ENCODE measurements at places on chromosomes 11 and 22.

- DNase-seq: no peak
Measured at GRCh38 chr22:45291931-45292290, 7.2 kb downstream of the UPK3A start.

DNA sequence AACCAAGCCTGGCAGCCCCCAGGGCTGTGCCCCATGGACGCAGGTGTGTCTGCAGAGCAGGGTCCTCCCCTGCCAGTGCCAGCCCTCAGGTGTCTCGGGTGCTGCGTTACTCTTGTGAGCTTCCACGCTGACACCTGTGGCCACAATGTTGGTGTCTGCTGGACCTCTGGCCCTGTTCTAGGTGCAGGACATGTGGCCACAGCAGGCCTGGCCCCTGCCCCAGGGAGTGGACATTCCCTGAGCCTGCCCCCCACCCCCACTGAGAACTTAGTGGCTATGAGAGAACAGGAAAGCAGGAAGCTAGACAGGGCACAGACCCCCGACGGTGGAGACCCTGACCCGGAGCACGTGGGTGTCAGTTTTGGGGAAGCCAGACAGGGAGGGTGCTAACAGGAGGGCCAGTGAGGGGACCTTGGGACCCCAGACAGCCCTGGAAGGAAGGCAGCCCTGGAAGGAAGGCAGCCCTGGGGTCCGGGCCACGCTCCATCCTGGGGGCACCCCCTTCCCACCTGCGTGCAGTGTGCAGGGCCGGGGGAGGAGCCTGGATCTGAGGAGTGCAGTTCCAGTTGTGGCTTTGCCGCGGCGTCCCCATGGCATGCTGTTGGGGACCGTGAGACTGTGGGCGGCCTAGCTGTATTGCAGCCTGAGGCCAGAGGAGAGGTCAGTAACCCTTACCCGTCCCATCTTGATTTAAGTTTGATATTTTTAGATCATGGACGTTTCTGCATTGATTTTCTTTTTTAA lies 43.9 kb upstream of the PPARA start:
- no peak for DNase-seq

GRCh38 chr22:17268501-17269223 lies 49.4 kb upstream of the ADA2 start:
- DNase-seq: no peak

- no peak for DNase-seq
Measured at GRCh38 chr22:30435674-30436126, 10.1 kb downstream of the MTFP1 start.

- no peak for DNase-seq
Measured at GRCh38 chr11:6598555-6598954, 4.9 kb downstream of the RRP8 start.

DNA sequence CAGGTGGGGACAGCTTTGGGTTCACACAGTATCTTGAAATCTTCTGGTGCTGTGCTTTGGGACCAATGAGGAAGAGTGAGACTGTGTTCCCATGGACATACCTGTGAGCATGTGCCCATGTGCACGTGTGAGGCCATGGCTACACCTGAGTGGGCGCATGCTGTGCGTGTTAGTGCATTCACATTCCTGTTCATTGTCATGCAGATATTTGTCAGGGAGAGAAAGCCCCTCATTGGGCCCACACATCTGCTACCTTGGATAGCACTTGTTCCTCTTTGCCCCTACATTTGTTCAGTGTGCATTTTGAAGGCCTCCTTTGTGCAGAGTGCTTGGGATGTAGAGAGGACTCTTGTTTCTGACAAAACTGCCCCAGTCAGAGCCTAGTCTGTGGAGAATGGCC lies 154.3 kb upstream of the E2F8 start:
- no peak for DNase-seq

DNA sequence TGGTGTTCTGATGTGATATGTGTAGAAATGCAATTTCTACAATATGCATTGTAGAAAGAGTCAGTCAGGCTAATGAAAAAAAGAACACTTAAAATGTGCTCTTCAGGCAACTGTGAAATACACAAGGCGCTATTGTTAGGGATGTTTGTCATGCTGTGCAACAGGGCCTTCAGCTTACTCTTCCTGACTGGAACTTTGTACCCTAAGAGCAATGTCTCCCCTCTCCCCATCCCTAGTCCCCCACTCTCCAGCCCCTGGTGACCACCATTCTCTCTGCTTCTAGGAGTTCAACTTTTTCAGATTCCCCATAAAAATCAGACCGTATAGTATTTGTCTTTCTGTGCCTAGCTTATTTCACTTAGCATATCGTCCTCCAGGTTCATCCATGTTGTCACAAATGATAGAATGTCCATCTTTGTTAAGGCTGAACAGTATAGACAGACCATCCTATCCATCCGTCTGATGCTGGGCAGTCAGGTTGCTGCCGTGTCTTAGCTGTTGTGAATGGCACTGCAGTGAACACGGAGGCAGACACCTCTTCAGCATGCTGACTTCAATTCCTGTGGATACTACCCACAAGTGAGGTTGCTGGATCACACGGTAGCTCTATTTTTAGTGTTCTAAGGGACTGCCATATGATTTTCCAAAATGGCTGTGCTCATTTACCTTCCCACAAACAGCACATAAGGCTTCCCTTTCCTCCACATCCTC lies 10.7 kb downstream of the NDUFV1 start:
- DNase-seq: no peak

- no peak for DNase-seq
Measured at GRCh38 chr22:45599836-45600577, 71.6 kb upstream of the ATXN10 start.

GRCh38 chr11:84740050-84740449 lies 887.1 kb downstream of the DLG2 start:
- no peak for DNase-seq

DNA sequence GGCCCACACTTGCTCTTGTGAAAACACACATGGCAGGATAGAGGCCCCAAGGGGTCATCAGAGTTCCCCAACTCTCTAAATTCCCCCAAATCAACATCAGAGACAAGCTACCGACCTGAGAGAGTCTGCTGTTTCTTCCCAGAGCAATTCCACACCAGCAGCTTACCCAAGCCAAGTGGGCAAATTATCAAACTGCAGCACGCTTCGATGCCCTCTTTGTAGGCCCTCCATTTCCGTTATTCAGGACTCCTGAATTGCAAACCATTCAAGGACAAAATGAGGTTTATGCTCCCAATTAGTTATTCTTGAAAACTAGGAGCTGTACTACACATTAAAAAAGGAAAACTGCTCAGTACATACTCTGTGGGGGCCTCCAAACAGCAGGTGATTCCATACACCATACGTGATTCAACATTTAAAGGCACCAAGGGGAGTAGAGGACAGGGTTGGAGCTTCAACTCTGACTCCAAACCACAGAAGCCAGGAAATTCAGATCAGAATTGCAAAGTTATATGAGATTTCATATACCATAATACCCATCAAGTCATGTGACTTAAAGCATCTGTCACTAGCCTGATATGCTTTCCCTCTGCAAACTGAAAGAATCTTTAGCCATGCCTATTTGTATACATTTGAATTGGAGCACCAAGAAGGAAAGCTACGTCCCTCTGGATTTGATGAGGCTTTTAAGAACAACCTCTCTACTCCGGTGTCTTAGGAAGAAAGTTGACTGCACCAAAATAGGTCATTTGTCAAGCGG lies 234.8 kb downstream of the CADM1 start:
- DNase-seq: no peak

GRCh38 chr11:69811431-69811830 lies 7.8 kb downstream of the FGF3 start:
- no peak for DNase-seq

- no peak for DNase-seq
Measured at GRCh38 chr11:133957900-133958299, 1.1 kb upstream of the IGSF9B start.

DNA sequence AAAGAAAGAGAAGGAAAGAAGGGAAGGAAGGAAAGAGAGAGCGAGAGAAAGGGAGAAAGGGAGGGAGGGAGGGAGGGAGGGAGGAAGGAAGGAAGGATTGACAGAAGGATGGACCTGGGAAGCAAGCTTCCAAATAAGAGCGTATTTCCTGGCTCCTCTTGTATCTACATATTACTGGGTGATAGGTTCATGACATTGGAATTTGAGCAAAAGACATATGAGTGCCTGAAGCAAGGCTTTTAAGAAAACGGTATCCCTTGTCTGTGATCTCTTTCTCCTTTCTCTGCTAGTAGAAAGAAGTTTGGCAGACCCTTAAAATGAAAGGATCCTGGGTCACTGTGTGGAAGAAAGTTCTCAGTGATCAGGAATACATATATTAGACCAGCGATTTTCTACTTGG lies 932.2 kb upstream of the CCDC90B start:
- DNase-seq: no peak

DNA sequence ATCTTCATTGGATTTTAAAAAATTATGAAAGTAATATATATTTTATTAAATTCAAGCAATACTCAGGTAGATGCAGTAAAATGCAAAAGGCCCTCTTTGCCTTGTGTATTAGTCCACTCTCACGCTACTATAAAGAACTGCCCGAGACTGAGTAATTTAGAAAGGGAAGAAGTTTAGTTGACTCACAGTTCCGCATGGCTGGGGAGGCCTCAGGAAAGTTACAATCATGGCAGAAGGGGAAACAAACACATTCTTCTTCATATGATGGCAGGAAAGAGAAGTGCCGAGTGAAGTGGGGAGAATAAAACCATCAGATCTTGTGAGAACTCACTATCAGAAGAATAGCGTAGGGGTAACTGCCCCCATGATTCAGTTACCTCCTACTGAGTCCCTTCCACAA lies 130.8 kb downstream of the HIPK3 start:
- DNase-seq: no peak

DNA sequence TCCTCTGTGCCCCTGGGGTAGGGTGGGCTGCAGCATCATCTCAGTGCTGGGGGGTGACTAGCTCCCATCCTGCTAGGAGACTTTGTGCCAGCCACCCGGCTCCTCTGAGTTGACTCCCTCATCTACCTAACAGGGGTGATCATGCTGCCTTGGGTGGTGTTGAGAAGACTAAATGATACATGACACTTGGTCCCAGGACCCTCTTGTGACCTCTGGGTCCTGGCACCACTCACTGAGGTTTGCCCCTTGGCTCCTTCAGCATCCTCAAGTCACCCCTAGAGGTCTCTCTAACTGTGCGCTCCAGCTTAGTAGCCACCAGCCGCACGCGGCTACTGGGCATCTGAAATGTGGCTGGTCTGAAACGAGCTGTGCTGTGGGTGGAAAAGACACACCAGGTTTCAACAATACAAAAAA lies 72.1 kb downstream of the LRRC32 start:
- DNase-seq: no peak

- no peak for DNase-seq
Measured at GRCh38 chr22:36365020-36365411, 22.8 kb downstream of the MYH9 start.
